GM03348 (cell line): ENCODE measurements at places on chromosomes 12 and 14.
A peak's percentile ranks its signal among the peaks of the same experiment; 100 is the strongest.

GRCh38 chr12:64744422-64745258 lies 14.6 kb downstream of the GNS start:
- DNase-seq = peak; percentile 50

- no peak for DNase-seq
Observed at GRCh38 chr12:115215544-115215943, 531.6 kb upstream of the TBX3 start.

- no peak for DNase-seq
Observed at GRCh38 chr12:52713960-52714886, 10.9 kb upstream of the KRT77 start.

DNA sequence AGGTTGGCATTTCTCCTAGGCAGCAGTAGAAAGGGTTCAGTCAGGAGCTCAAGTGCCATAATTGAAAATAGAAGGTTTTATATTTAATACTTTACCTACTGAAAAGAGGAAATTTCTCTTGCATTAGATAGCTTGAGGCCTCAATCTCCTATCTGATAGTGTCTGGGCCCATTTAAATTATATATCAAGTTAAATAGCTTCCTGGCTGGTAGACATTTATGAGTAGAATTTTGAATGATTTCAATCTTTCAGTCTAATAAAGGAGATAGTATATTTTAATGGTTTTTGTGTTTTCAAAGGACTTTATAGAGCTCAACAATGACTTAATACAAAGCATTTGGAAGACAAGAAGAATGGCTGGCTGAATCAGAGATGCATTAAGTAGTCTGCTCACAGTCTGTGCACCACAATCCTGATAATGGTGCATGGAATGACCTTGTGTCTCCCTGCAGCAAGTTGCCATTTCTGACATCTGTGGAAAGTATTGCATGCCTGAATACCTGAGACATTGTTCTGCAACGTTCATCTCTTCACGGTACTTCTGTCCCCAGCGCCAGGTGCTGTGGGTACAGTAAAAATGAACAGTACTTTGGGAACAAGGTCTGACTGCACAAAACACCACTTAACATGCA lies 974.1 kb downstream of the TMTC2 start:
- no peak for DNase-seq

- DNase-seq = no peak
Observed at GRCh38 chr12:106879612-106880011, 76.1 kb upstream of the TMEM263 start.

DNA sequence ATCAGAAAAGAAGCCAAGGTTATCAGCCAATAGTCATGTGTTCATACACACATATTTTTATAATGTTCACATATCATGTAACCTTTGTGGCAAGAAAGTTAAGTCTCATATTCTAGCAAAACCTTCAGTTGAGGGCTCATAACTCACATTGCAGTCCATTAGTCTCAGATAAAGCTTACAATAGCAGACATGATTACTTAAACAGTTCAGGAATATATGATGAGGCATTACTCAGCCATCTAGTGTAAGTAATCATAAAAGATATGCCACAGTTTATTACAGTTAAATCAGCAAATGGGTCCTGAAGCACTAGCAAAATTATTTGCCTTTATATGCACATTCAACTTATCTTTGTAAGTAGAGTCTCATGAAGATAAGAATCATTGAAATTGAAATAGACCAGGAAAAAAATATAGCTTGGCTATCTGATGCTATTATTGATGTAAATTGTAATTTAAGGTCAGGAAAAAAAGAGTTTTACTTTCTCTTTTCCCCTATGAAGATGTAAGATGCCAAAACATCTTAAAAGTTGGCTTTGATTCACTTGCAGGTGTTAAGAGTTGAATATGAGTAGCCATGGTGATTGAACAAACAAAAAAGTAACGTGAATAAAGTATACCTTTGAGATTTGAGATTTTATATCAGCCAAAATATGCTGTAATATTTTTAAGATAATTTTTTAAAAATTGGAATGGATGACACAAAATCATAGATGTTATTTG lies 537.0 kb downstream of the SLC6A15 start:
- no peak for DNase-seq

DNA sequence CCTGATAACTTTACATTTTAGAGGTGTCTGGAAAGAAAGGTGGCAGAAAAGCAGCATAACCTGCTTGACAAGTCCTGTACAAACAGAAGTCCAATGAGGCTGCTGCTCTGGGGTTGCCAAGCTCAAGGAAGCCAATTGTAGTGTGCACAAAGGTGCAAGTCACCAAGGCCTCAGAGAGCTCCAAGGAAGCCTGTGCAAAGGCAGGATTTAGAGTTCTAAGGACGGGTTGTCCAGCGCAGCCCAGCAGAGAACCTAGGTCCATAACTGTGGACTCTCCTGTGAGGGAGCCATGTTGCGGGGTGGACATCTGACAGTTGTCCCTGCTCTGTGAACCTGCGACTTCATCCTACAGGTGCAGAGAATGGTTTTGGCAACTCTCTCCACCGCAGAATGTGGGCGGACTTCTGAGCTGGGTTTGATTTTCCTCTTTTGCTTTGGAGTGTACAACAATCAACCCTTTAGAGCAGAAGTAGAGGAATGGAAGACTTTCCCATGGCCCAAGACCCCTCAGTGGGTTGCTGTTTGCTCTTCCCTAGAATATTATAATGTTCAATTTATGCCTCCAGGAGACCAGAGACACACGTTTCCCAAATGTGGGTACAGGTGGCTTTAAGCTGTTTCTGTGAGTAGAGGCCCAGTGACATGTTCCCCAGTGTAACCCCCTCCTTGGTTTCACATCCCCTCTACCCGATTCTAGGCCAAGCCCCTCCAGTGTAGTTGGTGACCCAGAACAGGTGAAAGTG lies 81.0 kb downstream of the ETV6 start:
- no peak for DNase-seq

DNA sequence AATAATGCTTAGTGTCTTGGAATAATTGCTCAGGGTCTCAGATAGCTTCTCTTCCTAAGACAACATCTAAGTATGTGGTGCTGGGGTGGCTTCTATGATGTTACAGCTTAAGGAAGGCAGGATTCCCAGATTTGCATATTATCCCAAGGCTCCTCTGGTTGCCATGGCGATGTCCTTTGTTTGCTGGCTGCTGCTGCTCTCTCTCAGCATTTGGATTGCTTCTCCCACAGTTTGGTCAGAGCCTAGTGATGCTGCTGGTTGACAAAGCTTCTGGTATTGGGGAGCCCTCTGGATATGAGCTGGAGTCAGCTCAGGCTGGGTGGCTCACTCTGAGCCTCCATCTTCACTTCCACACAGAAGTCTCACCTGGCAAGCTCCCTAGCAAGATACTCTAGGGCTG lies 56.4 kb upstream of the FBXO33 start:
- no peak for DNase-seq

GRCh38 chr12:111066744-111067437 lies 146.5 kb upstream of the MYL2 start:
- no peak for DNase-seq

GRCh38 chr12:5259523-5259922 lies 172.4 kb upstream of the NTF3 start:
- no peak for DNase-seq

GRCh38 chr14:58752771-58753201 lies 115.0 kb downstream of the DACT1 start:
- no peak for DNase-seq

DNA sequence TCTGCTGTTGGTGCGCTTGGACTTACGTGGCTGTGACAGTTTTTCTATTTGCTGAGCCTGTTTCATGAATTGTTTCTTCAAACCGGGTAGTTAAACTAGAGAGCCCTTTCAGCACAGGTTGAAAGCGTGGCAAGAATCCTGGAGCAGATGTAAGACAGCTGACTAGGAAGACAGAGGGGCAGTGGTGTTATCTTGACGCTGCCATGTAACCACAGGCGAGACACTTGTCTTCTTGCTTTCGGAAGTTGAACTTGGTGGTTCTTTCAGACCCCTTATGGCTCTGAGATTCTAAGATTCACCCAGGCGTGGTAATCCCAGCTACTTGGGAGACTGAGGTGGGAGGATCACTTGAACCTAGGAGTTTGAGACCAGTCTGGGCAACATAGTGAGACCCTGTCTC lies 4.3 kb downstream of the EMP1 start:
- DNase-seq = no peak

DNA sequence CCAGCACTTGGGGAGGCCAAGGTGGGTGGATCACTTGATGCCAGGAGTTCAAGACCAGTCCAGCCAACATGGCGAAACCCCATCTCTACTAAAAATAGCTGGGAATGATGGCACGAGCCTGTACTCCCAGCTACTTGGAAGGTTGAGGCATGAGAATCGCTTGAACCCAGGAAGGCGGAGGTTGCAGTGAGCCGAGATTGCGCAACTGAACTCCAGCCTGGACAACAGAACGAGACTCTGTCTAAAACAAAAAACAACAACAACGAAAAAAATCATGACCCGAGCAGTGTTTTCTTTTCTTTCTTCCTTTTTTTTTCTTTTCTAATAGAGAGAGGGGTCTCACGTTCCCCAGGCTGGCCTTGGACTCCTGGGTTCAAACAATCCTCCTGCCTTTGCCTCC lies 3.5 kb upstream of the CSRNP2 start:
- DNase-seq = no peak

DNA sequence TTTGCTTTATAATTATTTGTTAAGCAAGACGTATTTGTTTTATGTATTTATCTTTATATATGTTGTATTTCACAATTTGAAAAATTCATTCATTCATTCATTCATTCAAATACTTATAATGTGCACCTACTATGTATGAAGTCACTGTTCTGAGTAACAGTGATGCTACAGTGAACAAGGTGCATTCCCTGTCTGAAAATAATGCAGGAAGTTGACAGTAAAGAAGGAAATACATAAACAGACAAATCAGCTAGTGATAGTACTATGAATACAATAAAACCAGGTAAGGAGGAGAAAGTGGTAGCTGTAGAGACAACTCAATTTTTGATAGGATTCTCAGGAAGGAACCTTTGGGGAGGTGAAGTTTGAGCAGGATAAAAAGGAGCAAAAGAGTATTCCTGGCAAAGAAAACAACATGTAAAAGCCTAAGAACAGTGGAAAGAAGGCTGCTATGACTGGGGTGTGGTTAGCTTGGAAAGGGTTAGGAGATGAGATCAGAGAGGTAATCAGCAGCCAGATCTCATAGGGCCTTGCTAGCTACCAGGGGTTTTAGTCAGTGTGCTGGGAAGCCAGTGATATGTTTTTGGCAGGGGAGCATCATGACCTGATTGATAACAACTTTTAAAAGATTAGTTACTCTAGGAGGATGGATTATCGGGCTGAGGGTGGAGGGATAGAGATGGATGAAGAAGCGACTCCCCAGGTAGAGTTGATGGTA lies 17.4 kb downstream of the BICDL1 start:
- no peak for DNase-seq

DNA sequence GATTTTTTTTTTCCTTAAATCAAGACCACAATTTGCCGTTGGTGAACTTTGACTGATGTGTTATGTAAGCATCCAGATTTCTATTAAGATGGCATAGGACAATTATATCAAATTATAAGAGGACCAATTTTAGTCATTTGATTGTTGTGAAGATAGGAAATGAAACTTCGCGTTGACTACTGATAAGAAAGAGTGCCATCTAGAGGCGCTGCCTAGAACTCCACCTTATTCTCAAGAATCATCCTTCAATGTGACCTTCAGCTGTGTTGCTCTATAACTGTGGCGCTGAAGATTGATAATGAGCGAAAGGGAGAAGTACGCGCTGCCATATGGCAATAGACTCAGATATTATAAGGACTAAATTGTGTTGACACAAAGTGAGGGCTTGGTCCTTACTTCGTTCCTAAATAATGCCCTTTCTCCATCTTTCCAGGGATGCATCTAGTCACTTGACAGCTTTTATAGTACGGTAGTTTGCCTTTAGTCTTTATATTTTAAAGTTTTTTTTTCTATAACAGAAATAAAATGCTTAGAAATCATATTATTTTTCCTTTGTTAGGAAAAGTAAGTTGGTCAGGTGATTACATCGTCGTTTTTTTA lies 350.8 kb upstream of the STXBP6 start:
- peak; percentile 49 for DNase-seq

GRCh38 chr14:77240336-77240915 lies 30.6 kb downstream of the NGB start:
- no peak for DNase-seq

DNA sequence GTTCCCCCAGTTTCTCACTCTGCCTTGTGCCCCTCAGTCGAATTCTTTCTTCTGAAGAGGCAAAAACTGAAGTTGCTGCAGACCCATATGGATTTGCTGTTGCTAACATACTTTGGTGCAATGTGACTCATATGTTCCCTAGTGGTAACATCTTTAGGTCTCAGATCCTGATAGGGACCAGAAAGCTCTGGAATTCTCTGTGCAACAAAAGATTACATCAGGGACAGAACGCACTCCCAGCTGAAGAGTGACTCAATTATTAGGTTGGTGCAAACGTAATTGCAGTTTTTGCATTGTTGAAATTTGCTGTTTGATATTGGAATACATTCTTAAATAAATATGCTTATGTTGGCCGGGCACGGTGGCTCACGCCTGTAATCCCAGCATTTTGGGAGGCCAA lies 8.2 kb upstream of the DHRS2 start:
- DNase-seq = no peak

DNA sequence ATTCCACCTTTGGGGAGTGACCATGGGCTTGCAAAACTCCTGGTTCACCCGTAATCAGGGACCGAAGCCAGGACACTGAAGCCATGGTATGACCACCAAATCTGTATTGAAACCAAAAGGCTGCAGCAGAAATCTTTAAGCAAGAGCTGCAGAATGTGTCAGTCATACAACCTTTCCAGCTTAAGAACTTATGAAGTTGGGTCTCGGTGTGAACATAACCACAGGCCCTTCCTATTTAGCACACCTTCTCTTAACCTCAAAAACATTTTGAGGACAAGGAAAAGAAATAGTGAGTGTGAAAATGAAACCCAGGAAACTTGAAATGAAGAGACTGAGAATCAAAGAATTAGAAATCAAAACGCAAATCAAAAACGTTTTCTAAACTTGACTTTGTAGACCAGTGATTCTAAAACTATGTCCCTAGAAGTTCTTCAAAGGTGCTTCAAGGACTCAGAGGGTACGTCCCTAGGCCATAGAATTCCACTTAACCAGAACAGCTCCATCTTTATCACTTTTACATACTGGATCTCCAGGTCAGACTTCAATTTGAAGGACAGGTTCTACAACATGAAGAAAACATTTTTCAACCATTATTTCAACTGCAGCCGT lies 231.6 kb upstream of the GRIP1 start:
- DNase-seq = no peak

DNA sequence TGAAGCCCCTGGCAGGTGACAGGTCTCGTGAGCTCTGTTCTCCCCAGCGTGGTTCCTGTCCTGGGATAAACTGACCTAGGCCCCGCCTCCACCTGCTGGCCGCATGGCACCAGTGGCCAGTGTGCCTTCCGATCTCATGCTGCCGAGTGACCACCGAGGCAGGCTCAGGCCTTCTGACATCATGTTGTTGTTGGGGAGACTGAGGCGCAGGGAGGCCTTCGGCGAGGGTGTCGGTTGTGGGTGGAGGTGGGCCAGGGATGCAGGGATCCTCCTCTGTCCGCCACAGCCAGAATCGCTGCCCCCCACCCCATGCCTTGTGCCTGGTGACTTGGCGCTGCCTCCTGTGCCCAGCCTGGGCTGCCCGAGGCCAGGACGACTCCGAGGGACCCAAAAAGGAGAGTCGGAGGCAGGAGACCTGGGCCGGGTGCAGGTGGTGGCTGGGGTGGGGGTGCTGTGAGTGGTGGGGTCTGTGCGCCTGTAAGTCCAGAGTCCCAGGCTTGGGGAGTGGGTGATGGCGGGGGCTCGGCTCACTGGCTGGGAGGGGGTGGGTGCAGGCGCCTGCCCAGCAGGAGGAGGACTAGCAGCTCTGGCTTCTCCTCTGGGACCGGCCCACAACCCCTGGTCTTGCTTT lies 24.3 kb downstream of the ASPG start:
- no peak for DNase-seq
